Naive B cell (primary cell): ENCODE measurements at places on chromosomes 7 and 10. TPM values are rescaled to one million over a fixed set of nuclear protein-coding genes. Genes with fewer than 3 reads are reported as not detected.

- no peak for DNase-seq
- H3K27me3 ChIP-seq, result no peaks in the 10 kb centered on the region
- no peak overlapping the region for H3K4me3 ChIP-seq
- H3K36me3 ChIP-seq, result no peaks in the 10 kb centered on the region
- no peaks in the 10 kb centered on the region for H3K4me1 ChIP-seq
- no peak overlapping the region for H3K27ac ChIP-seq
These were observed 462.8 kb downstream of the GALNT17 start for GRCh38 chr7:71594736-71595135.

DNA sequence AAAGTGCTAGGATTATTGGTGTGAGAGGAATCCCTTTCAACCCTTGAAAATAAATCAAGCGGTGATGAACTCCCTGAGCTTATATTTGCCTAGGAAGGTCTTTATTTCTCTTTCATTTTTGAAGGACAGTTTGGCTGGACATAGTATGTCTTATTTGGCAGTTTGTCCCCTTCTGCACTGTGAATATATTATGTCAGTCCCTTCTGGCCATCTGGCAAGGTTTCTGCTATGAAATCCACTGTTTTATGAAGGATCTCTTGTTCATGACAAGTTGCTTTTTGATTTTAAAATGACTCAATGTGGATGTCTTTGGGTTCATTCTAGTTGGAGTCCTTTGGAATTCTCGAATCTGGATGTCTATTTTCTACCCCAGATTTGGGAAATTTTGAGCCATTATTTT is 21.7 kb upstream of the MCM10 start:
- no peak overlapping the region for H3K27ac ChIP-seq
- no peak overlapping the region for H3K4me3 ChIP-seq
- H3K4me1 ChIP-seq, result no peaks in the 10 kb centered on the region
- DNase-seq, result no peak
- H3K27me3 ChIP-seq, result no peaks in the 10 kb centered on the region

GRCh38 chr10:86314616-86315548 is 51.7 kb downstream of the GRID1 start:
- H3K4me3 ChIP-seq, result no peak overlapping the region
- H3K36me3 ChIP-seq, result no peaks in the 10 kb centered on the region
- DNase-seq, result no peak
- H3K27ac ChIP-seq, result no peak overlapping the region
- peaks cover 34% of the 10 kb centered on the region for H3K27me3 ChIP-seq
- H3K4me1 ChIP-seq, result no peaks in the 10 kb centered on the region

SFTPA1 gene
- polyA plus RNA-seq, result not detected

GRCh38 chr10:3935933-3936359 is 150.9 kb upstream of the KLF6 start:
- no peak overlapping the region for H3K27ac ChIP-seq
- no peaks in the 10 kb centered on the region for H3K36me3 ChIP-seq
- peaks cover 19% of the 10 kb centered on the region for H3K4me1 ChIP-seq
- peak overlapping the region; percentile 2 for H3K4me3 ChIP-seq

- H3K27me3 ChIP-seq, result no peaks in the 10 kb centered on the region
- no peaks in the 10 kb centered on the region for H3K4me1 ChIP-seq
- no peaks in the 10 kb centered on the region for H3K36me3 ChIP-seq
- DNase-seq, result no peak
- no peak overlapping the region for H3K27ac ChIP-seq
These were observed 90.8 kb downstream of the KIAA1217 start for GRCh38 chr10:24299578-24300260.

SPAM1 gene
- polyA plus RNA-seq, result not detected

FAM221A gene
- polyA plus RNA-seq, result 4.8 TPM

DNA sequence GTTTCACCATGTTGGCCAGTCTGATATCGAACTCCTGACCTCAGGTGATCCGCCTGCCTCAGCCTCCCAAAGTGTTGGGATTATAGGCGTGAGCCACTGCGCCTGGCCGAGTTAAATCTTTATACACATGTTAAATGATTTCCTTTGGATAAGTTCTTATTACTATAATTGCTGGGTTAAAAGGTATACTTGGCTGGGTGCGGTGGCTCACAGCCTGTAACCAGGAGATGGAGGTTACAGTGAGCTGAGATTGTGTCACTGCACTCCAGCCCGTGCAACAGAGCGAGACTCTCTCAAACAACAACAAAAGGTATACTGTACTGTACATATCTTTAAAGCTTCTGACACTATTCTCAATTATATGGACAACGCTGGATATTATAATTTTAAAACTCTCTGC is 53.2 kb upstream of the CDK13 start:
- no peaks in the 10 kb centered on the region for H3K36me3 ChIP-seq
- no peaks in the 10 kb centered on the region for H3K4me1 ChIP-seq
- no peak overlapping the region for H3K27ac ChIP-seq
- H3K27me3 ChIP-seq, result peaks cover 12% of the 10 kb centered on the region

FEZF1 gene
- polyA plus RNA-seq, result not detected

RNF32 gene
- 2.8 TPM for polyA plus RNA-seq

DNA sequence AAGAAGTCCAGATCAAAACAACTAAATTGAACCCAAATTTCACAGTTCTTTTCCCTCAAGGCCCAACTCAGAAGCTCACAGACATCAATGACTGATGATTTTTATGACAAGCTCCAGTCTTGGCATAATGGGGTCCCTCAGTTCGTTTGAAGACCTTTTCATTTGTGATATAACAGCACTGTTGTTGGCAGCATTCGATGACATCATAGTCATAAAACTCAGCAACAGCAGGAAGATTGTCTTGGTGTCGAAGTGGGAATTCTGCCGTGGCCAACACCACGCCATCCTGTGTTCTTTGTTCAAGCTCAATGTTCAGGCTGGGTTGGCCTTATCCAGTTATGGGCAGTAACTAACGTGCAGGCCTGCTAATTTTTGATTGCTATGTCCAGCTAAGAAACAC is 261.7 kb downstream of the C7orf25 start:
- no peak overlapping the region for H3K27ac ChIP-seq
- H3K4me1 ChIP-seq, result no peaks in the 10 kb centered on the region
- DNase-seq, result no peak
- H3K36me3 ChIP-seq, result no peaks in the 10 kb centered on the region
- H3K27me3 ChIP-seq, result no peaks in the 10 kb centered on the region
- no peak overlapping the region for H3K4me3 ChIP-seq

DNA sequence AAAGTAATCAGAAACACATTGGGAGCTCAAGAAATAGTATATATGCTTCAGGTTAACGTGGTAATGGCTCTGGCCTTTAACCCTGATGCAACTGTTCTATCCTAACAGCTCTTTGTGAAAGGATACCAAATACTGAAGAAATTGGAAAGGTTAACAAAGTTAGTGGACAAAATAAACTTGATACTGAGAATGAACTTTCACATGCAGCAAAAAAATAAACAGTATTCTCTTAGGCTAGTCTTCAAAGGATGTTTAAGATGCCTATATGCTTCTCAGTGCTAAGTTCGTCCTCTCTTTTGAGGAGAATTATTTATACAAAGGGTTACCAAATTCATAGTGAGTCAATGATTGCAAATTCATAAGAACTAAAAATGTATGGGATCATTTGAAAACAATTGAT is 256.2 kb upstream of the FERD3L start:
- no peaks in the 10 kb centered on the region for H3K36me3 ChIP-seq
- no peak overlapping the region for H3K4me3 ChIP-seq
- no peak overlapping the region for H3K27ac ChIP-seq
- DNase-seq, result no peak

- peaks cover 86% of the 10 kb centered on the region for H3K4me1 ChIP-seq
- DNase-seq, result peak; percentile 35
- peak overlapping the region; percentile 81 for H3K27ac ChIP-seq
- peak overlapping the region; percentile 77 for H3K4me3 ChIP-seq
- H3K27me3 ChIP-seq, result no peaks in the 10 kb centered on the region
- H3K36me3 ChIP-seq, result no peaks in the 10 kb centered on the region
These were observed 5.1 kb downstream of the TSPAN14 start for GRCh38 chr10:80459047-80459865.

- H3K4me3 ChIP-seq, result no peak overlapping the region
- no peak overlapping the region for H3K27ac ChIP-seq
- H3K36me3 ChIP-seq, result no peaks in the 10 kb centered on the region
These were observed 61.1 kb upstream of the NPSR1 start for GRCh38 chr7:34596887-34597286.

GRCh38 chr7:150396426-150396825 is 17.3 kb downstream of the ZNF775 start:
- H3K36me3 ChIP-seq, result peaks cover 4% of the 10 kb centered on the region
- H3K4me3 ChIP-seq, result no peak overlapping the region
- DNase-seq, result no peak
- peaks cover 11% of the 10 kb centered on the region for H3K4me1 ChIP-seq

CDHR3 gene
- 7.0 TPM for polyA plus RNA-seq

MPP7 gene
- 4.5 TPM for polyA plus RNA-seq

DNA sequence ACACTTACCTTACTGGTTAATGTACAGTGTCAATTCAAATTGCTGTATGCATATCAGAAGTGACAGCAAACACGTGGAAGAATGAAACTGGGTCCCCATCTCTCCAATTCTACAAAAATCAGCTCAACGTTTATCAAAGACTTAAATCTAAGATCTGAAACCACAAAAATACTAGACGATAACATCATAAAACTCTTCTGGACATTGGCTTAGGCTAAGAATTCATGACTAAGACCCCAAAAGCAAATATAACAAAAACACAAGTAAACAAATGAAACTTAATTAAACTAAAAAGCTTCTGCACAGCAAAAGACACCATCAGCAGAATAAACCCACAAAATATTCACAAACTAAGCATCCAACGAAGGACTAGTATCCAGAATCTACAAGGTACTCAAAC is 35.9 kb upstream of the PFKP start:
- H3K4me3 ChIP-seq, result no peak overlapping the region
- no peak for DNase-seq

DNA sequence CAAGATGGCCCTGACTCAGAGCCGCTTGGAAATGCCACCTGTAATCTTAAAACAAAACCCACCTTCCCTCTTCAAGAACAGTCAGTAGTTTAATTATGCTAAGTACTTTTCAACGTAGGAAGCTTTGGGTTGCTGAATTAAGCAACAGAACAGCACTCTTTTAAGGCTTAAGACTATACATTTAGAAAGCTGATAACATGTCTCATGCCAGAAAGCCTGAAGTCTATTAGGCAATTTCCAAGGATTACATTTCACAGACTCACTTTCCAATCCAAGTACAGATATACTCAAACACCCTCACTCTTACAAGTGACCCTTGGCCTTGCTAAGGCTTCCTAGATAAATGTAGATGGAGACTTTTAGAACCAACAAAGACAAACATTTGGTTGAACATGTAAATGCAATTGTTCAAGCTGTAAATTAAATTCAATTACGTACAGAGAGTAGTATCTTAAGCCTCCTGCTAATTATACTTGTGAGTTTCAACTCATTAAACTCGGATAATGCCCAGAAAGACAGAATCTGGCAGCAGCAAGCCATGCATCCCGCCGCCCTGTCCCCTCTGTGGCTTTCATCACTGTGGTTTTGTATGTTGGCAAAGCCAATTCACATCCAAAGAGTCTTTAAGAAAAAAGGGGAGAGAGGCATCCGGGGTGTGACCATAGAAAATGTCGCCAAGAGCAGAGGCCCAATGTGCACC is 283.1 kb upstream of the NRP1 start:
- H3K4me1 ChIP-seq, result no peaks in the 10 kb centered on the region
- no peak overlapping the region for H3K27ac ChIP-seq
- H3K36me3 ChIP-seq, result no peaks in the 10 kb centered on the region
- DNase-seq, result no peak
- no peaks in the 10 kb centered on the region for H3K27me3 ChIP-seq
